ENCODE measurements at places on chromosomes 12 and 14. TPM values are rescaled to one million over a fixed set of nuclear protein-coding genes. Genes with fewer than 3 reads are reported as not detected.

TBC1D30 gene
- total RNA-seq, result 14.0 TPM

RNASE1 gene
- 34.0 TPM for total RNA-seq

SLC7A7 gene
- 6.9 TPM for total RNA-seq

AQP6 gene
- total RNA-seq, result not detected

CLEC7A gene
- total RNA-seq, result not detected

MEG3 gene
- 11.0 TPM for total RNA-seq

B4GALNT1 gene
- total RNA-seq, result not detected

MIPOL1 gene
- 19.6 TPM for total RNA-seq

CDCA3 gene
- 8.2 TPM for total RNA-seq

ARHGAP9 gene
- total RNA-seq, result not detected

KRT8 gene
- total RNA-seq, result 12.5 TPM

FITM1 gene
- not detected for total RNA-seq

PIK3C2G gene
- total RNA-seq, result 2.3 TPM

NPFF gene
- total RNA-seq, result not detected

PCNX1 gene
- total RNA-seq, result 53.2 TPM

TEX52 gene
- total RNA-seq, result not detected

LRP1-AS gene
- total RNA-seq, result not detected

OR2AP1 gene
- not detected for total RNA-seq

DYNLL1 gene
- 253 TPM for total RNA-seq

CACNA1C gene
- total RNA-seq, result 0.98 TPM

GLI1 gene
- total RNA-seq, result not detected

PTCSC3 gene
- total RNA-seq, result not detected

CACNA2D4 gene
- total RNA-seq, result 0.65 TPM

CMA1 gene
- not detected for total RNA-seq

LRTM2 gene
- total RNA-seq, result 0.10 TPM

CCDC196 gene
- not detected for total RNA-seq

LRRIQ1 gene
- total RNA-seq, result 0.86 TPM

OASL gene
- 0.19 TPM for total RNA-seq

CPM gene
- 1.3 TPM for total RNA-seq

CEBPE gene
- not detected for total RNA-seq

CD4 gene
- total RNA-seq, result not detected

CCDC175 gene
- not detected for total RNA-seq

SOX5 gene
- 2.6 TPM for total RNA-seq

CLEC2A gene
- total RNA-seq, result not detected

NXPH4 gene
- 0.19 TPM for total RNA-seq

PRH2 gene
- 0.65 TPM for total RNA-seq

RNU4-1 gene
- total RNA-seq, result under 0.01 TPM

SERPINA1 gene
- total RNA-seq, result not detected

COL2A1 gene
- total RNA-seq, result under 0.01 TPM

CHGA gene
- not detected for total RNA-seq

KLRD1 gene
- total RNA-seq, result under 0.01 TPM

NGB gene
- not detected for total RNA-seq

All from vein endothelial cell (primary cell).